Smooth muscle cell of the pulmonary artery (primary cell): ENCODE measurements at places on chromosomes 1 and 21. TPM values are rescaled to one million over a fixed set of nuclear protein-coding genes. Genes with fewer than 3 reads are reported as not detected.

The MANEAL gene
- 1.1 and 1.3 TPM in 2 replicates for total RNA-seq

The RIT1 gene
- 33.6 and 39.7 TPM in 2 replicates for total RNA-seq

The PLEKHN1 gene
- 0.33 and 0.66 TPM in 2 replicates for total RNA-seq

The PGLYRP4 gene
- total RNA-seq, result not detected in 2 replicates

The CD2 gene
- not detected in 2 replicates for total RNA-seq

The ZNF496 gene
- 13.7 and 21.1 TPM in 2 replicates for total RNA-seq

The GJA9 gene
- total RNA-seq, result 0.07 TPM in 1 of 2 replicates, not detected in the other

The MROH9 gene
- 0.07 and 0.39 TPM in 2 replicates for total RNA-seq

The UBXN10 gene
- not detected in 2 replicates for total RNA-seq

The LRRC38 gene
- total RNA-seq, result 0.07 TPM in 1 of 2 replicates, not detected in the other

The OR2L2 gene
- not detected in 2 replicates for total RNA-seq

The SEMA6C gene
- 2.0 and 2.2 TPM in 2 replicates for total RNA-seq

The MPL gene
- not detected in 2 replicates for total RNA-seq

The RHEX gene
- total RNA-seq, result not detected in 2 replicates

The LIX1L gene
- 20.6 and 21.0 TPM in 2 replicates for total RNA-seq

The OR2AK2 gene
- not detected in 2 replicates for total RNA-seq

The LRRC53 gene
- not detected in 2 replicates for total RNA-seq

The KRTAP7-1 gene
- total RNA-seq, result not detected in 2 replicates

The VCAM1 gene
- 4.2 and 20.7 TPM in 2 replicates for total RNA-seq

The HENMT1 gene
- total RNA-seq, result 1.9 and 3.4 TPM in 2 replicates

The CASZ1 gene
- total RNA-seq, result 0.26 and 0.50 TPM in 2 replicates

The FAM177B gene
- total RNA-seq, result not detected in 2 replicates

The EIF3I gene
- 227 and 240 TPM in 2 replicates for total RNA-seq

The HES3 gene
- not detected in 2 replicates for total RNA-seq

The GNAT2 gene
- total RNA-seq, result 0.30 and 0.33 TPM in 2 replicates

The EXTL1 gene
- total RNA-seq, result 0.20 and 0.33 TPM in 2 replicates

The RPTN gene
- not detected in 2 replicates for total RNA-seq

The LCE1E gene
- not detected in 2 replicates for total RNA-seq

The OLIG2 gene
- not detected in 2 replicates for total RNA-seq

The SPATA21 gene
- not detected in 2 replicates for total RNA-seq

The ATP1A2 gene
- total RNA-seq, result 1.5 TPM in 2 replicates

The APOBEC4 gene
- total RNA-seq, result not detected in 2 replicates
